Stimulated activated CD8-positive, alpha-beta memory T cell treated with anti-CD3 and anti-CD28 coated beads, Interleukin-4, amount 100 ng/mL, for 48 hours (primary cell): ENCODE measurements at places on chromosomes 2 and 18.
A peak's percentile ranks its signal among the peaks of the same experiment; 100 is the strongest.

GRCh38 chr2:168538534-168538933, 82.5 kb downstream of the CERS6 start:
- DNase-seq: no peak

GRCh38 chr2:71006323-71006722, 11.7 kb upstream of the TEX261 start:
- DNase-seq: no peak

GRCh38 chr2:30778611-30779010, 28.6 kb downstream of the CAPN13 start:
- DNase-seq: peak; percentile 4

GRCh38 chr18:63823516-63824219, 48.5 kb downstream of the SERPINB7 start:
- DNase-seq: peak; percentile 66

DNA sequence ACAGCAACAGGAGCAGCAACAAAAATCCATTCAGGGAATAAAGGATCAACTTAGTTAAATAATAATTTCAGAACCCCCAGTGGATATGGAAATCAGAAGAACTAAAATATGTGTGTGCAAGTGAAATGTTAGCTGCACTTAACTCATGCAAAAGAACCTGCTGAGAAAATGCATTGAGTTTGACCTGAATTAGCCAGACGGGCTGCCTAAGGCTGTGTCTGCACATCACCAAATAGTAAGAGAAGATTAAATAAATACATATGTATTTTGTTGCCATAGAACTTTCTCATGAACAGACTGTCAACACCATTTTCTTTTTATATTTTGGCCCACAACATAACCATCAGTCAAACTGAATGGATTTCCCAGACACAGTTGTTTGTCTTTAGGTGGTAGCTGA, 262.0 kb upstream of the PIK3C3 start:
- DNase-seq: no peak
